ENCODE measurements at places on chromosomes 11 and 22.

GRCh38 chr11:117924631-117925170, 4.5 kb downstream of the TMPRSS13 start:
- DNase-seq, result no peak

DNA sequence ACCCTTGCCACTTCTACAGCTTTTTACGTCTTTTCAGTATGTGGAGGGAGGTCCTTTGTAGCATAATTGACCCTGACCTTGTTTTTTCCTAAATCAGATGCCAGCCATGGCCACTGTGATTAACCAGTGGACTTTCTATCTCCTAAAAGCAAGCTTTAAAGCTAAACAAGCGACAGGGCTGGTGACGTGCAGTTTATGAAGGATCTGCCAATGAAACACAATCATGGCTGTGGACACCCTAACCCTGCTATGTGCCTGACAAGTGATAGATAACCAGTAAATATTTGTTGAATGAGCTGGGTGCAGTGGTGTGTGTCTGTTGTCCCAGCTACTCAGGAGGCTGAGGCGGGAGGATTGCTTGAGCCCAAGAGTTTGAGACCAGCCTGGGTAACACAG, 64.2 kb downstream of the LIF start:
- DNase-seq, result no peak

DNA sequence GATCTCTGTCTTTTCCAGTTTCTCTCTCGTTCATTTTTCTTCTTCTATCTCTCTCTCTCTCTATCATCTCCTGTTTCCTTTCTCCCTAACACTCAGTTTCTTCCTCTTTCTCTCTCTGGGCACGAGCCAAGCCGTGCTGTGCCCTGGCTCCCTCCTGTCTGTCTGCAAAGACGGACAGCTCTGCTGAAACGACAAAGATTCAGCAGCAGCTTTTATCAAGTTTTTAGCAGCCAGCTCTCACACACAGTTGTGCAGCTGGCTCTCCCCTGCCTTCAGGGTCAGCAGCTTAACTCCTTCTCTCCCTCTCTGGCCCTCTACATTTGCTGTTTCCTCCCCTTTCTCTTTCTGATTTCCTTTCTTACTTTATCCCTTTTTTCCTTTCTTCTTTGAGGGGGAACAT, 352.0 kb upstream of the MPPED2 start:
- no peak for DNase-seq

- DNase-seq, result no peak
These were observed 32.6 kb downstream of the KIAA0930 start for GRCh38 chr22:45207981-45208664.

GRCh38 chr11:60925868-60926267, 1.6 kb downstream of the TMEM132A start:
- no peak for DNase-seq

DNA sequence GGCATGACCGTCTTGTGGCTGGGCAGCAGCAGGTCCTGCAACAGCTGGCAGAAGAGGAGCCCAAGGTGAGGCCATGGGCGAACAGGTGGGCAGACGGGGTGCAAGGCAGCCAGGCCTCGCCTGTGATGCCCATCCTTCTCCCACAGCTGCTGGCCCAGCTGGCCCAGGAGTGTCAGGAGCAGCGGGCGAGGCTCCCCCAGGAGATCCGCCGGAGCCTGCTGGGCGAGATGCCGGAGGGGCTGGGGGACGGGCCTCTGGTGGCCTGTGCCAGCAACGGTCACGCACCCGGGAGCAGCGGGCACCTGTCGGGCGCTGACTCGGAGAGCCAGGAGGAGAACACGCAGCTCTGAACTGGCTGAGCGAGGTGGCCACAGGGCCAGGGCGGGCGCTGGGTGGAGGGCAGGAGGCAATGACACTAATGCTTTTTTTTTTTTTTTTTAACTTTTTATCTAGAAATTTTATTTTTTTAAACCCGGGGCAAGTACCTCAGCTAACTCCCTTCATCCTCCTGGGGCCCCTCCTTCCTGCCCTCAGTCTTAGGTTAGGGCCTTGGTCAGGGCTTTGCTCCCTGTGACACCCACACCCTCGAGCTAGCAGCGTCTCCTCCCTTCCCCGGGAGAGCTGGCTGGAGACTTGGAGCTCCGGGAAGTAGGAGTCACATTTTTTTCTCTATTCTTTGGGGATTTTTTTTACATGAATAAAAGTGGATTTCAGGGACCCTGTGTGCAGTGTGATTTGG, 16.0 kb downstream of the PLCB3 start:
- DNase-seq, result no peak

DNA sequence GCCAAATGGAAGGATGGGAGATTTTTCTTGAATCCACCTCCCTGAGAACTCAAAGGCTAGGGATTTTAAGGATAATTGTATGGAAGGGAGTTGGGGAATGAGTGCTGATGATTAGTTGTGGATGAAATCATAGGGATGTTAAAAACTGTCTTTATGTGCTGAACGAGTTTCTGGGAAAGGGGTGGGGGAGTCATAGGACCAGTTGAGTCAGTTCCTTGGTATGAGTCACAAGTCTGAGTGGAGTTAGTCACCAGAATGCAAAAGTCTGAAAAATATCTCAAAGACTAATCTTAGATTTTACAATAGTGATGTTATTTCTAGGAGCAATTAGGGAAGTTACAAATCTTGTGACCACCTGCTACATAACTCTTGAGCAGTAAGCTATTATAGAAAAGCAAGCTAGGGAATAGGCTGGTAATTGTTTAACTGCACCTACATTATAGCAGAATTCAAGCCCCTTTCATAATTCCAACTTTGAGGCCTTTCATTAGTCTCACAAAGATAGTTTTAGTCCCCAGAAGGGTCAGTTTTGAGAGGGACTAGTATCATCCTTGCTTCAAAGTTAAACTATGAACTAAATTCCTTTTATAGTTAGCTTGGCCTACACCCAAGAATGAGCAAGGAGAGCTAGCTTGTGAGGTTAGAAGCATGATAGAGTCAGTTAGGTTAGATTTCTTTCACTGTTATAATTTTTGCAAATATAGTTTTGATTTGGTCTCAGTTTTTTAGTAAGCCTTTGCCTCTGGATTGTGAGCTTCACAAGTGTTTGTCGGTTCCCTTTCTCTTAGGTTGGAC, 668.0 kb downstream of the ETS1 start:
- DNase-seq, result no peak

Measured in stimulated activated CD4-positive, alpha-beta T cell treated with anti-CD3 and anti-CD28 coated beads, Interleukin-2, amount 100 ng/mL, for 4 hours (primary cell).